ENCODE measurements at places on chromosomes 5 and 9. TPM values are rescaled to one million over a fixed set of nuclear protein-coding genes. Genes with fewer than 3 reads are reported as not detected.

The TMEFF1 gene
- total RNA-seq, result 2.7 TPM

The SNCB gene
- total RNA-seq, result not detected

The PCDHGA1 gene
- 0.44 TPM for total RNA-seq

The FBXL7 gene
- total RNA-seq, result 9.0 TPM

The TLX3 gene
- not detected for total RNA-seq

The ADAMTS6 gene
- 3.2 TPM for total RNA-seq
